ENCODE measurements at places on chromosomes 2 and 18.

GRCh38 chr2:96636551-96637171, 1.5 kb downstream of the KANSL3 start:
- no peak for DNase-seq

- no peak for DNase-seq
Observed at GRCh38 chr2:233380132-233380895, 26.0 kb downstream of the DGKD start.

- DNase-seq: no peak
Observed at GRCh38 chr18:77529492-77530176, 280.0 kb downstream of the GALR1 start.

DNA sequence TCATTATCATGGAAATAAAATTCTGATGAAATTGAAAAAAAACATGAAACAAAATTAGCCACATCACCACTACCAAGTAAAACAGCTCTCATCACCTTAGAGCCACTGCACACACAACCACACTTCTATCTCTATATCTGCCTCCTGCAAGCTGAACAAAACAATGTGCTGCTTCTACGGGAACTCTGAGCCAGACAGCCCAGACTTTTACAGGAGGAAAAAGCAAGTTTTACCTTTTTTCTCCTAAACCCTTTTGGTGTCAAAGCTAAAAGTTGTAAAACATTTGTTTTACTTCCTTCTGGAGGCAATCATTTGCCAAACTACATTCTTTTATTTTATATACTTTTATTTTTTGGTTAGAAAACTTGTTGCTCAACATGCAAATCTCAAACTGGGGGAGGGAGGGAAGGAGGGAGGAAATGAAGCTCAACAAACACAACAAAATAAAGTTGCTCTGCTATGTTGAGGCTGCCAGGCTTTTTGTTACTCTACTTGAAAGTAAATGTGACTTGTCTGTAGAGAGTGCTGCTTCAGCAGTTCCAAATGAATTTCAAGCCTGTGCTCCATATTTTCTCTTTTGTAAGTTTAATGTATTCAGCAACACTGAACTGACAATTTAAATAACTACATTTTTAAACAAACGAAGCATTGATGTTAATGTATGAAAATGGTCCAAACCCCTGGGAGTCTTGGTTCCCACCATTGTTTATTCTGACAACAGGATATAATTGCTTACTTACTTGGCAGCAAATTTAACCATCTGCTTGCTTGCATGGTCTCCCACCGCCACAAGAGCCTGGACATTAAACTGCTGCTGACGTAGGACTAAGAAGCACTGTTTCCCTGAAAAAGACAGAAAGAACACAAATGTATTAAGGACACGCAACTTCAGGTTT, 24.5 kb downstream of the DARS1 start:
- DNase-seq: no peak

DNA sequence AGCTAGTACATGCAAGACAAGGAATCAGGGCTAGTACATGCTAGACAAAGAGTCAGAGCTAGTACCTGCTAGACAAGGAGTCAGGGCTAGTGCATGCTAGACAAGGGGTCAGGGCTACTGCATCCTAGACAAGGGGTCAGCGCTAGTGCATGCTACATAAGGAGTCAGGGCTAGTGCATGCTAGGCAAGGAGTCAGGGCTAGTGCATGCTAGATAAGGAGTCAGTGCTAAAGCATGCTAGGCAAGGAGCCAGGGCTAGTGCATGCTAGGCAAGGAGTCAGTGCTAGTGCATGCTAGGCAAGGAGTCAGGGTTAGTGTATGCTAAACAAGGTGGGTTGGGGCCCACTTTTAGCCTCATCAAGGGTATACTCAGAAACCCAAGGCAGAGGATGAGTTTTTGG, 90.1 kb upstream of the FAM136A start:
- no peak for DNase-seq
